ENCODE measurements at places on chromosomes 16 and 17.

GRCh38 chr16:27470567-27471431 is 68.8 kb downstream of the IL21R start:
- DNase-seq = no peak

GRCh38 chr17:50346313-50347116 is 589 bp downstream of the XYLT2 start:
- no peak for DNase-seq

DNA sequence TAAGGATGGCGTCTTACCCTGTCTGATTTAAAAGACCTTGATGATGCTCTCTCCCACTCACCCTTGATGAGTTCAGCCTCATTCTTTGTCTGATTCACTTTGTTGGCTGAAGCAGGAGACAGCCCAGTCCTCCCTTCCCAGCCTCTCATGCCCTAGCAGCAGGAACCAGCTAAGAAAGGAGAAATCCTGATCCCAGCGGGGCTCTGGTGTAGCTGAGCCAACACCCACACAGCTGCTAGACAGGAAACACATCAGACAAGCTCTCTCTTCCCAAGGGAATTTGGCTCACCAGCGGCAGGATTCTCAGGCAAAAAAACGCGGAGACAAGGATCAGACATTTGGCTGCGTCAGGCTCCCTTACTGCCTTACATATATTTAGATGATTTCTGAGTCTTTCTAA is 211.5 kb downstream of the CDH11 start:
- DNase-seq = no peak

GRCh38 chr17:43608313-43608712 is 53.4 kb downstream of the MEOX1 start:
- no peak for DNase-seq

DNA sequence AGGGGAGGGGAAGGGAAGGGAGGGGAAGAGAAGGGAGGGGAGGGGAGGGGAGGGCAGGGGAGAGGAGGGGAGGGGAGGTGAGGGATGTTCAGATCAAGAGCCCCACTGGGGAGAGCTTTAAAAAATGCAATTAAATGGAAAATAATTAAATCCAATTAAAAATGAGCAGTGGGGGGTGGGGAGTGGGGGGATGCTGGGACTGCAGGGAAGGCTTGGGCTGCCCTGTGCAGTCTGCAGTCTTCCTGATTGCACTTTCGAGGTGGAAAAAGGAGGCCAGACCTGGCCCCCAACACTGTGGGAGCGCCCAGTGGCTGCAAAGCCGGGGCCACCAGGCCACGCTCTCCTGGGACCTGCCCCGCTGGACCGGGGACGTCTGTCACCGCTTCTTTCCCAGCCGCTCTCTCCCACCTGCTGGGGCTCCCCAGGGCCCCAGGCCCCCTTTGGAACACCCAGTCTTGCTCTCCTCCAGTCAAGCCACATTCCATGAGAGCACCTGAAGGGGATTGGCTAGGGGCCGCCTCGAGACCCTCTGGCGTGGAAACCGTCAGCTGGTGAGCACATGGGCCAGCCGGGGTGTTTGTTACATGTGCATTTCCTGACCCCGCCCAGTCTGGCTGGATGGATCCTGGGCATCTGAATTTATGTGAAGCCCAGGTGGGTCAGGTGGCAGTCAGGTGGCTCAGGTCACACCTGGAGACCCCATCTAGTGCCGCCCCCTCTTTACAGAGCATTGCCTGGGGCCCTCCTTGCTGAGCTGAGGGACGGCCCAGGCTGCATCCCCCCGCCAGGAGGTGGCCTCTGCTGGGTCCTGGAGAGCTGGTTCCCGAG is 37.6 kb upstream of the CBFA2T3 start:
- DNase-seq = no peak

Measured in NCI-H1436 (cell line).